ENCODE measurements at places on chromosomes 1 and 21. TPM values are rescaled to one million over a fixed set of nuclear protein-coding genes. Genes with fewer than 3 reads are reported as not detected.
A peak's percentile ranks its signal among the peaks of the same experiment; 100 is the strongest.

The RBM11 gene
- 0.61 TPM for total RNA-seq

DNA sequence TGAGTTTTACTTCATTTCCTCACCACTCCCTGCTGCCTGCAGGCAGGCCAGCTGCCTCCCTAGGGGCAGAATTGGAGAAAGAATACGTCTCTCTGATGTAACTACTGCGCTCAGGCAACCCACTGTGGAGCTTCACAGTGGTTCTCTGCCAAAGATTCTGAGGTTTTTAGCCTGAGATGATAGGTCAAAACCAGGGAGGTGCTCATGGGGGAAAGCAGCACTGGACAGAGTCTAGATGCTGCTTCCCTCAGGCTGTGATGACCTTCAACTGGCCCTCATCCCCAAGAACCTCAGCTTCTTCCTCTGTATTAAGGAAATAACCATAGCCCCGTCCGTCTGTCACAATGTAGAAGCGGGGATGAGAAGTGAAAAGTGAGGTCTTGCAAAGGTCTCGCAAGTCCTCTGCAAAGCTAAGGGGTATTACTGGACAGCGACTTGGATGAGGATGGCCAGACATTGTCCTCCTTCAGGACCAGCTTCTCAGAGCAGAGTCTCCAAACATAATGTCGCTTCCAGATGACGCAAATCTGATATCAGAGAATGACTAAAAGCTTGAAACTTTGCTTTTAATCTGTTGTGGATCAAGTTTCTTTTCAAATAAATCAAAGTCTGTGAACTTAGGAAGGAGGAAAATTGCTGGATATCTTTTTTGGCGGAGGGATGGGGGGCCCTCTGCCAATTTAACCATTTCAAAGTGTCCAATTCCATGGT lies 65.9 kb upstream of the ATP5PO start:
- no peak for DNase-seq

The LRRC38 gene
- total RNA-seq = not detected

DNA sequence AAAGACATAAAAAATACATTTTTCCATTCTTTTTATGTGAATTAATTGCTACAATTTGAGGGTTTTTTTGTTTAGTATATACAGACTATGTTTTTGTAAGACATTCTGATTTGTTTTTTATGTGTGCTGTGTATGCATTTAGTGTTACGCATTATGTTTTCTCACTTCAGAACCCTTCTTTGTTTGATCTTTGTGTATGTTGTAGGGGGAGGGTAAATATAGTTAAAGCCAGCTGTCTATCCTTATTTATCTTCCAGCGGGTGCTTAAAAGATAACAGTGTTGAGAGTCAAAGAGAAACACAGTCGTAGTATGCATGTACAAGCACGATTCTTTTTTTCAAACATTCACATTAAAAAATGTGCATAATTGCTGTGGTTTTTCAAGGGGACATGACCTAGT lies 97.5 kb upstream of the KIAA1614 start:
- no peak for DNase-seq

The ADCY10 gene
- total RNA-seq = 1.3 TPM

The FAM72D gene
- total RNA-seq = 5.9 TPM

The LZIC gene
- 33.2 TPM for total RNA-seq

The ZBTB37 gene
- total RNA-seq = 8.1 TPM

The STYXL2 gene
- not detected for total RNA-seq

The RNU1-1 gene
- 1,622 TPM for total RNA-seq

The PRKAA2 gene
- total RNA-seq = 5.8 TPM

DNA sequence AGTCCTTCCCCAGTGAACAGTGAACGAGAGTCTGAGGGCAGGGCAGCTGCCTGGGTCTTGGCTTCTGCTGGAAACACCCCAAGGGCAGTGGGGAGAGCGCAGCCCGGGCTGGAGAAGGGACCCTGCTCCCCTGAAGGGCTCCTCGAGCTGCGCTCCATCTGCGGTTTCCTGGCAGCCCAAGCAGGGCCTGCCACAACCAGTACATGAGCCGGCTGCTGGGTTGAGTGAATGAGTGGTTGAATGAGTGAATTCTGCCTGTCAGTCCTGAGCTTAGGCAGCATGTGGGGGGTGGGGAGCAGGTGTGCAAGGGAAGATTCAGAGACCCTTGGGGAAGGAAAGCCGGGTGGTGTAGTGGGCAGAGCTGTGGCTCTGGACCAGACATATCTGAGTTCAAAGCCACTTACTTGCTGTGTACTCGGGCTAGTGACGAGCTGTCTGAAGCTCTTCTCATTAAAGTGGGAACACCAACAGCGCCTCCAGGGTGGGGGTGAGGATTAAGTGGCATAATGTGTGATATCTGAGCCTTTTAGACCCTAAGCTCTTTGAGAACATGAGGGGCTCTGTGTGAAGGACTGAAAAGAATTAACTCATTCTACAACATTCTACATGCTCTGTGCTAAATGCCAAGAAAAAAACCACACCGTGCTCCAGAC lies 3.7 kb downstream of the OPRD1 start:
- no peak for DNase-seq

GRCh38 chr1:9696793-9697192 lies 45.3 kb downstream of the PIK3CD start:
- DNase-seq = no peak

The KCNE2 gene
- total RNA-seq = not detected

DNA sequence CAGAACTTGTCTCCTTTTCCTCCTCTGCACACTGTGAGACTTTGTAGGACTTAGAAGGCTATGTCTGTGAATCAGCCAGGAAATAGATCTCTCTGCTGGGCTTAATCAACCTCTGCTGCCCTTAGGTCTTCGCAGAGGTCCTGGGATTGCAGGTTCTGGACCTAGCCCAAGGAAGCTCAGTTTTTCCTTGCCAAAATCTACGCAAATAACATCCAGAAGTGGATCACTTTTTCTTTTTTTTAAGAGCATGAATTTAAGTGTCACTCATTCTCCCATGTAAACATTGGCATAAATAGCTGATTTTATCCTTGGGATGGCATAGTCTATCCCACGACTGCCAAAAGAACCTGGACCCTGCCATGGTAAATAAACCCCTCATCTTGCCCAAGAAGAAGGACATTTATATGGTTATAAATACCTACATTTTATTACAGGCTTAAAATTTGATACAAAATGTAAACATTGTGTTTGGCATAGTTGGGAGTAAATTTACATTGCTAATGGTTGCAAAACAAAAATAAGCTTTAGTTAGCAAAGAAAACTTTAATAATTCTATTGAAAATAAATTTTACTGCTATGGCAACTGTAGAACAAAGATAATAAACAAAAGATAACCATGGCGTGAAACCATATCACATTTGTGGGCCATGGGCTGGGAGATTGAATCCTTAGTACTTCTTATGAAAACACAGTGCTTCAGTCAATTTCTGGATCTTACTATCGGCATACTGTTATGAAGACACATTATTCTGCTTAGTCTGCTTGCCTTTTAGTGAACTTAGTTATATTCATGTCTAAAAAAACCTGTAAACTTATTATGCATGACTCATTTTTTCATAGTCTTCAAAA lies 24.5 kb upstream of the DISC1 start:
- DNase-seq = no peak

DNA sequence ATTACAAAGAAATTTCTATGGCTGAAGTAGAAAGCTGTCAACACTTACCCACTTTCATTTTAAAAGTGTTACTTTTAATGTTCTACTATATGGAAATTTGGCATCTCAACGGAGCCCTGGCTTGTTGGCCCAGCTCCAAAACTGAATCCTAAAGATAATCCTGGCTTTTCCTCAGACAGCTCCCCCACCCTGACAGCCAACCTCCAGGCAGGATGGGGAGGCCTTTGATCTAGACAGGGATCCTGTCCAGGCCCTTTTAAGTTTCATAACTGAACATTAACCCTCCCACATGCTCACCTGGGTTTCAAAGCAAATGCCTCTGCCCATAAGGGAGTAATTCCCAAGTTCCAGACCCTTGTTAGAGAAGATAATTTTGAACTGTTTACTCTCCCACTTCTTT lies 99.3 kb upstream of the RALGPS2 start:
- peak; percentile 46 for DNase-seq

DNA sequence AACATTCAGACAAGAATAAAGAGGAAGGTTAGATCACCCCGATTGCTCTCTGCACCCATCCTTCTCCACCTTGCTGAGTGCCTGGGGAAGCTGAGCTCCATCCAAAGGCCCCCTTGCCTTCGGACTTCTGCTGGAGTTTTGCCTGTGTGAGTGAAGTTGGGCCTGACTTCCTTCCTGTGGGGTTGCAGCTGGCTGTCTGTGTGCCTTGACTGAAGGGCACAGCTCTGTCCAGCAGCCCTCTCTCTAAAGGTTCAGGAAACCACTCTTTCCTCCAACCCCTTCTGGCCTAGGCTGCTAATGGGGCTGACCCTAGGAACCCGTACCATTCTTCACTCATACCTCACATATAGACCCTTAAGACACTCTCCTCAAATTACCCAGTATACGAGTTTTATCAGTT lies 173.4 kb upstream of the HMCN1 start:
- DNase-seq = no peak

The PALMD gene
- total RNA-seq = not detected

The LBR gene
- 149 TPM for total RNA-seq

The PTGS2 gene
- total RNA-seq = 24.2 TPM

GRCh38 chr1:45843474-45843905 lies 40.1 kb downstream of the MAST2 start:
- DNase-seq = no peak

DNA sequence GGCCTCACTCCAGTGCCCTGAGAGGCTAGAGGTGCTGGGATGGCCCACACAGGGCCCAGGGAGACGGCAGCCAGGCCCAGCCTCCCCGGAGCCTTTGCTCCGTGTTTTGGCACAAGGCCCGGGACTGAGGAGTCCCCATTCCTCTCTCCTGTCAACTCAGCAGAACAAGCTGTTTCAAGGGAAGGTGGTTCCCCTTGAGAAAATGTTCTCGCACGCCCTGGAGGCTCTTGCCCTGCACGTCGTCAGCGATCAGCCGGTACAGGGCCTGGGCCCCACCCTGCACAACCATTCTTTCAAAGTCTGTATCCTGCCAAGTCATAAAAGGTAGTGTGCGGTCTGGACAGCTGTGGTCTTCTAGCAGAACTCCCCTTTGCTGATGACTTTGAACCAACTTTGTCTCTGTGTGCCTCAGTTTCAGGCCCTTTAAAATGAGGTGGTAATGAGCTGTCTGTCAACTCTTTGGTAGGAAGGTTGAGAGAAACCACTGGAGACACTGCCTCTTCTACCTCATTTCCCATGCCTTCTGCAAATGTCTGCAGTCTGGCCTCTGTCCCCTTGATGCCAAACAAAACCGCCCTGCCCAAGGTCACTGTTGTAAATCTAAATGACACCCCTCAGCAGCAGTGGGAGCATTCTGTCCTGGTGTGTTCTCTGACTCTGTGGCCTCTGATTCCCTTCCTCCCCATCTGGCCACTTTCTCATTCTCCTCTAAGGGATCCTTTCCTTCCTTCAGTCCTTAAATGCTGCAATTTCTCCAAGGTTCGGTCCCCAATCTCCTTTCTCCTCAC lies 138.6 kb upstream of the JUN start:
- no peak for DNase-seq

The ADAMTS5 gene
- total RNA-seq = not detected

- no peak for DNase-seq
These were observed 11.0 kb downstream of the TP53BP2 start for GRCh38 chr1:223834660-223835263.

DNA sequence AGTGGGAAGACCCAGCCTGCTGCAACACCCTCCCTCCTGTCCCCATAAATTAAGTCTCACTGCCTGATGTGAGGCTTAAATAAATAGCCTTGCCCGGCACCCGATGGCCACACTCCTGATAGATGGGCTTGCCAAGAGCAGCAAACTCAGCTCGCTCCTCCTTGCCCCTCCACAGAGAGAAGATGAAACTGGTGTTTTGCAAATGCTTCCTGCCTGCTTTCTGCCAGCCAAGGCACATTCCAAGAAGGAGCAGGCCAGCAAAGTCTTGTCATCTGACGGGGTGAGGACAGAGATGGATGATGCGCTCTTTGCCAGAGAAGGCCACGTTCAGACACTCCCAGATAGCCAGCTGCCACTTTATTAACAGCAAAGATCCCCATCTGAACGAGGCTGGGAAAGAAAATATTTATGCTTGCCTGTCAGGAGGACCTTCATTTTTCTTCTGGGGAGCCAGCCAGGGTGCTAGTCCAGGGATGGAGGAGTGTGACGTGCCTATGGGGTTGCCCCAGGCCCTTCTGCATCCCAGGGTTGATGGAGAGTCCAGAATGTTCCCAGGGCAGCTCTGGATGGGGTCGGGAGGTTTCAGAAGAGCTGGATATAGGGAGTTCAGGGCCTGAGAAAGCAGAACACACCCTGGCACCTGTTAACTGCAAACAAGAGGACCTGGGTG lies 265.4 kb downstream of the FOXD2 start:
- no peak for DNase-seq

The ZRANB2 gene
- total RNA-seq = 54.2 TPM

The TAS1R1 gene
- not detected for total RNA-seq

DNA sequence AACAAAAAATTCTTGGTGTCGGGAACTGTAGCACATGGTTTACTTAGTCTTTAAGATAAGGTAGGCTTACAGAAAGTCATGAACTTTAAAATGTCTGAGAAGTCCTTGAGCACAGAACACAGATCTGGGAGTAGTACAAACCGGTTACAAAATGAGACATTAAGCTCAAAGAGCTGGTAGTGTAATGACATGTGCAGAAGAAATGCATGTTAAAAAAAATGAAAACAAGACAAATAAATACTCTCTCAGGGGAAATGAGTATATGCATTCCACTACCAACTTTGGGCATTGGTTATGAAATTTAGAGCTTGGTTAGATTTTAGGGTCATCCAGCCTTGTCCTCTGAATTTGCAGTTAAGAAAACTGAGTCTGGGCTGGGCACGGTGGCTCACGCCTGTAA lies 91.5 kb upstream of the F3 start:
- DNase-seq = no peak

DNA sequence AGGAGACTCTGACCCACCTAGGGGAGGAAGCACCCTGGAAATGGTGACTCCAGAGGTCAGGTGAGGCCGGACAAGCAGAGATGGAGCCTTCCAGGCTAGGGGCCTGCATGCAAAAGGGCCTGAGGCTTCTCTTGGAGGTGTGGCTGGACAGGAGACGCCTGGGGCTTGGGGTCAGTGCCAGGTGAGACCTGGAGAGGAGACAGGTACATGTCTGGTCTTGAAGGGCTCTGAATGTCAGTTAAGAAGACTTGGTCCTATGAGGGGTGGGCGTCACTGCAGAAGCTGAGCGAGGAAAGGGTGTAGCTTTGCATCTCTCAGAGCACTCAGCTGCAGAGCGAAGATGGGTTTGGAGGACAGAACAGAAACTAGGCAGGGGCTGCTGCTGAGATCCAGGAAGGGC lies 14.3 kb downstream of the LRP8 start:
- DNase-seq = no peak

The INKA2 gene
- 8.5 TPM for total RNA-seq

The OR2L3 gene
- total RNA-seq = not detected

The DYNLT5 gene
- total RNA-seq = not detected

DNA sequence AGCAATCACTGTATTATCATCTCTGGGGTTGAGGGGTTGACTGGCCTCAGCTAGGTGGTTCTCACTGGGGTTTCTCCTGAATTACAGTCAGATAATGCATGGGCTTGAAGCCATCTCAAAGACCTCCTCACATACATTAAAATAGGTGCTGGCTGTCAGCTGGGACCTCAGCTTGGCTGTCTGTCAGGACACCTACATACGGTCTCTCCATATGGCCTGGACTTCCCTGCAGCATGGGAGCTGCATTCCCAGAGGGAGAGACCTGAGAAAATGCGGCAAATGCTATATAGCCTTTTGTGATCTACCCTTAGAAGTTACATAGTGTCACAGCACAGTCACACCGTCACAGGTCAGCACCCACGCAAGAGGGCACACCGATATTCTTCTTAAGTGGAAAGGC lies 93.6 kb downstream of the TSEN15 start:
- no peak for DNase-seq

The OR6N1 gene
- not detected for total RNA-seq

GRCh38 chr1:11377001-11377583 lies 101.9 kb upstream of the DISP3 start:
- DNase-seq = no peak

Data from Caco-2 (cell line).